ENCODE measurements at places on chromosomes 7 and 10.

DNA sequence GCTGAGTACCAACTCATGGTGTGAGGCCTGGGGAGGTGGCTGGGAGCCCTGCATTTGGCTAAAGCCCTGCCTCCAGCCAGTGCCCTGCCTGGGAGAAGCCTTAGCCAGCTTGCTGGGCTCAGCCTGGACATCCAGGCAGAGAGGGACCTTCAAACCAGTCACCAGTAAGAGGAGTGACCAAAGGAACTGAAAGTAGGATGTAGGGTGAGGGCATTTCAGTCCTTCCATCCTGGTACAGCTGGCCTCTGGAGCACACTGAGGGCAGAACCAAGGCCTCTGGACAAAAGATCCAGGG lies 124.8 kb downstream of the ADCY1 start:
- no peak for DNase-seq

- DNase-seq, result no peak
Observed at GRCh38 chr7:69967689-69968450, 369.6 kb downstream of the AUTS2 start.

GRCh38 chr7:111183321-111183720 lies 92.4 kb downstream of the LRRN3 start:
- DNase-seq, result no peak

- no peak for DNase-seq
Observed at GRCh38 chr10:55311848-55312635, 511.0 kb upstream of the PCDH15 start.

GRCh38 chr10:70253878-70254765 lies 20.9 kb upstream of the PPA1 start:
- no peak for DNase-seq

GRCh38 chr7:8172372-8173354 lies 89.3 kb downstream of the ICA1 start:
- no peak for DNase-seq

GRCh38 chr10:104333032-104333727 lies 5.1 kb downstream of the ITPRIP start:
- DNase-seq, result no peak

- DNase-seq, result no peak
Observed at GRCh38 chr7:50330254-50330653, 25.7 kb downstream of the IKZF1 start.

DNA sequence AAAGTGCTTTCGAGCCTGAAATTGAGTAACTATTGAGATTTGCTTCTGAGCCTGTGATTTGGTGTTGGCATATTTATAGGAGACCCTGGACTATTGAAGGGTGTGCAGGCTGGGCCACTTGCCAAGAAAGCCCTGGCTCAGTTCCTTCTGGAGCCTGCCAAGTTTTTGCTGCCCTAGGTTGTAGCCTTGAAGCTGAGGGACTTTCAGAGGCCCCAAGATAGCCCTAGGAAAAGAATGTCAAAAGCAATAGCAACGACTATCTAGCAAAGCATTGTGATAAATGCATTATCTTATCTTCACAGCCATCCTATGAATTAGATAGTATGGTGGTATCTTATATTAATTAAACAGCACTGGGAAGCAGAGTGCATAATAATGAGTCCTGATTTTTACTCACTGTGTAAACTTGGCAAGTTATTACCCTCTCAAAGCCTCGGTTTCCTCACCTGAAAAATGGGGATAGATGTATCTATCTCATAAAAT lies 473.7 kb upstream of the PODXL start:
- no peak for DNase-seq

- DNase-seq, result no peak
Observed at GRCh38 chr7:70920876-70921275, 211.1 kb upstream of the GALNT17 start.

DNA sequence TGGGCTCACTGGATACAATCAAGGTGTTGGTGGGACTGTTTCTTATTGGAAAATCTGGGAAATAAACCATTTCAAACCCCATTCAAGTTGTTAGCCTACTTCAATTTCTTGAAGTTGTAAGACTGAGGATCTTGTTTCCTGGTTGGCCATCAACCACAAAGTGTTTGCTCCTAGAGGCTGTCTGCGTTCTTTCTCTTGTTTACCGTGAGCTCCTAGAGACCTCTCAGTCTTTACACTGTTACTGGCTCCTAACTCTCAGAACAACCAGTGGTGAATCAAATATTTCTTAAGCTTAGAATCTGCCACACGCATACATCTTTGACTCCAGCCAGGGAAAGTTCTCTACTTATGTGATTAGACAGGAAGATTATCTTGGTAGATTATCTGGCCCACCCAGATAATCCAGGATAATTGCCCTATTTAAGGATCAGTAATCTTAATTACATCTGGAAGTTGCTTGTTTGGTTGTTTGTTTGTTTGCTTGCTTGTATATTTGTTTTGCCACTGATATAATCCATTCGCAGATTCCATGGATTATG lies 798.7 kb downstream of the IPMK start:
- DNase-seq, result no peak

- DNase-seq, result no peak
Observed at GRCh38 chr7:84746353-84746752, 440.5 kb downstream of the SEMA3D start.

- no peak for DNase-seq
Observed at GRCh38 chr7:74365322-74366022, 76.3 kb downstream of the CLIP2 start.

GRCh38 chr7:117818232-117818631 lies 55.0 kb downstream of the CTTNBP2 start:
- no peak for DNase-seq

DNA sequence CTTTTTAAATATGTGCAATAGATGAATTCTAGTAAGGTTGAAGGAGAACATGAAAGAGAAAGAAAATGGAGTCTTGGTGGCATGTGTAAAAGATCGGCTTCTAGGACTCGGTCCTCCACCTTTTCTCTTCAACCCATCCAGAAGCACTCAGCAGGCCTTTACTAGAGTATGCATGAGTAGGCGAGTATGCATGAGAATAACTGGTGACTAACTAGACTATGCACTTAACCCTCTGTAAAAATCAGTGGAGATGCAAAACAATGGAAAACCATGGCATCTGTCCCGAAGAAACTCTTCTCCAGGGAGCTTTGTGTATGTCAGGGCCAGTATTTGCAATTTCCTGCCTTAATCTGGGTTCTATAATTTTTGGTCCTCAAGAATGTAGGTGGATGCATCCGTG lies 40.0 kb upstream of the GRB10 start:
- DNase-seq, result no peak

GRCh38 chr7:81079746-81080145 lies 160.9 kb upstream of the SEMA3C start:
- no peak for DNase-seq

DNA sequence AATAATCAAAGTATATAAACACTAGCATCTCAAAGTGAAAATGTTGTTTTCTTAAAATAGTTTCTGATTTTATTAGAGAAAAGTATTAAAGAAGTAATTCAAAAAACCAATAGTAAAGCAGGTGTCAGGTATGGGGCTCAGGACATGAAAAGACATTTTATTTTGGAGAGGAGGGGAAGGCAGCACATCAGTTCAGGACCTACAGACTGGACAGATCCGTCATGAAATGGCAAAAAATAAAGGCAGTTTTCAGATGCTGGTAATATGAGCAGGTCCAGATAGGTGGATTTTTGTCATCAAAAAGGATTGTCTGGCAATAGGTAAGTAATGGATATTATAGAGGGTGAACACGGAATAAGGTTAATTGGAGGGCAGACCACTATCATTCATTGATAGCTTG lies 49.0 kb downstream of the GRM3 start:
- no peak for DNase-seq

DNA sequence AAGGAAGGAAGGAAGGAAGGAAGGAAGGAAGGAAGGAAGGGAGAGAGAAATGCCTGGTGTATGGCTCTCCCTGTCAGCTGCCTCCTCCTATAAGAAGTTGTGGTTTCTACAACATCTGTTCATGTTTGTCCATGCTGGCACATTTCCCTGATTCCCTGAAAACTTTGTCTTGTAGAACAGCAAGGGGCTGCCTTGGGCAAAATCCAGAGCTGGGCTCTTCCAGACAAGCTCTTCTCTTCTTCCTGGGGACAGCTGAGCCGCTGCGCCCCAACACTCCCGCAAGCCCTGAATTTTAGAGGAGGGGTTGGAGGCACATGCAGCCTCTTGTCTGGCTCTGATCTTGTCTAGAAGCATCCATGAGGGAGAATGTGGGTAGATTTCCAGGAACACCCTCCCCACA lies 282.0 kb upstream of the ADARB2 start:
- no peak for DNase-seq

DNA sequence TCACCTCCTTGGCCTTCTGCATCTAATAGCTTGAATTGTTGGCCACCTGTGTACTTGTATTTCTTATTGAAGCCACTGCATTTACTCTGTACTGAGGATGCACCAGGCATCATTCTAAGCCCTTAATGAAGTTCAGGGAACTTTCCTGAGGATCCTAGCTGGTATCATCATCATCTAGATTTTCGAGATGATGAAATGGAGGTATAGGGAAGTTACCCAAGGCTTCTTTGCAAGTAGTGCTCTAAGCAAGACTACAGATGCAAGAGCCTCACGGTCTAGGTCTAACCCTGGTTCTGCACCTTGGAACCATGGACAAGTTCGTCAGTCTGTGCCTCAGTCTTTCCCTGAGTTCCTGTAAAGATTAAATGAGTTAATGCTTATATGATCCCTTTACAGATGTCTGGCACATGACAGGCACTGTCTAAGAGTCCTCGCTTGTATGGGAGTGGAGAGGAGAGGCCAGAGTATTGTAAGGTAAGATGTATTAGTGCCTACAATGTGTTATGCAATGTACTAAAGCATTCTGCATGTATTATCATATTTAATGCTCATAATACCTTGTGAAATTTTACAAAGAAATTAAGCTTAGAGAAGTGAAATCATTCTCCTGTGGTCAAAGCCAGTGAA lies 145.1 kb downstream of the KCNMA1 start:
- no peak for DNase-seq

DNA sequence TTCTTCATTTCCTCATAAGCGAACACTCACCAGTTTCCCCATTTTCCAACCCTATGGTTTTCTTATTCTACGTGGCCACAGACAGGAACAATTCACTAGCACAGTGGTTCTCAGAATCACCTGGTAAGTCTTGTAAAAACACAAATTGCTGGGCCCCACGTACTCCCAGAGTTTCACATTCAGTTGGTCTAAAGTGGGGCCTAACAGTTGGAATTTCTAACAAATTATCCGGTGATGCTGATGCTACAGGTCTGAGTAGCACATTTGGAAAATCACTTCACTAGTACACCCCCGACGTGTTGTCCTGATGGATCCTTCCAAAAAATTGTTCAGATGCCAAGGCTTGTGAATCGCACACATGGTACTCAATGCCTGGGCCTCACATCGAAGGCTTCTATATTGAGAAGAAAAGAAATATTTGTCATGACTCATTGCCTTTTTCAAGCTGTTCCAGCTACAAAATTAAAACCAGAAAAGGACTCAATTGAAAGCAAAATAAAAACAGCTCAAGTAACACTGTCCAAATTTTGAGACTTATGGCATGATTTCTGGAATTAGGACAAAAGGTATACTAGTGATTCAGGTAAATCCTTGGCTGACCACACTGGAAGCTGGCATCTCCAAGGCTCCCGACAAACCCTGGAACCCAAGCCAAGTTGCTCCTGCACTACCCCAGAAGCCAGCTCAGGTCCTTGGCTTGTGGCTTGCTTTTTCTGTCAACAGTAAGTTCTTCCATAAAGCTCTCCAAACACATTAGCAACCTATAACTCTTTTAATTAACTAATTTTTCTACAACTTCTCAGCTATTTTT lies 12.9 kb upstream of the VIM start:
- DNase-seq, result no peak

DNA sequence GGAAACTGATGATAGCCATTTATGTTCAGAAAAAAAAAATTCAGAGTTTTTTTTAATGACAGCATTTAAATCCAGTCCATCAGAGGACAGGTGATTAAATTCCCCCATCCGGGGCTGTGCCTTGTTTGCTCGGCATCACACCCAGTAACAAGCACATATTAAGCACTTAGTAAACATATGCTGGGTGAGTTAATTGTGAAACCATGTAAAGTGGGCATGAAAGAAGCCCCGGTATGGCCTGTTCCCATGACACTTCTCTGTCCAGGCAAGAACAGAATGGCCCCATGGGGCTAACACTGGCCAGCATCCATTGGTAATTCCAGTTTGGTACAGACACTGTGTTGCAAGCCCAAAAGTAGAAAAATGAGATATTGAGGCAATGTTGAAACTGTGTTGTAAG lies 220.8 kb upstream of the RNF32 start:
- no peak for DNase-seq

DNA sequence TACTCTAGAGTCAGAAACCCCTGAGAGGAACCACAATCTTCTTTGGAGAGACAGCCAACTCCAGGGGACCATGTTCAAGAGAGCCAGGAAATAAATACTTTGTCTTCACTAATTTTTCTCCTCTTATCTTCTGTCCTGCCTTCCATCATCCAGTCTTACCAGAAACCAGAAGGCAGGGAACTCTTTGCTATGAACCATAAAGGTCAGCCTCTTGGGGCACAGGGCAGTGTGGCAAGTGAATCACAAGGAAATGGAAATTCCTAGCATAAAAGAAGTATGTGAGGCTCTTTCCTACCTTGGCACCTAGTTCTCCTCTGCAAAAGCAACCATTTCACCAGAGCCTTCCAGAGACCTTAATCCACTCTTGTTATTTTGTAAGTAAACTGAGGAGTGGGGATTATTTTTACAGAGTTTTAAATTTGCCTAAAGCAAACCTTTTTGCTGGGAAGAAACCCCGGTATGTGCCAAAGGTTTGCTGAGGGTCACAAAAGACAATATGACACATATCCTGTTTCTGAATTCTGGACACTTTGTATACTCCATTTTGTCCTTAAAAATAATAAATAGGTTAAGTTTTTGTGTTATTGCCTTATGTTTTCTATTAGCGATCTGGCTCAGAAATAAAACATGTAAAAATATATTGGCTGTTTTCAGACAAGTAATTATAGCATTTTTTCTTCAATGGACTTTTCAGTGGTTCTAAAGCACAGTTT lies 87.1 kb downstream of the ADAM22 start:
- DNase-seq, result no peak

- DNase-seq, result no peak
Observed at GRCh38 chr10:78768876-78769275, 299.9 kb upstream of the ZMIZ1 start.

DNA sequence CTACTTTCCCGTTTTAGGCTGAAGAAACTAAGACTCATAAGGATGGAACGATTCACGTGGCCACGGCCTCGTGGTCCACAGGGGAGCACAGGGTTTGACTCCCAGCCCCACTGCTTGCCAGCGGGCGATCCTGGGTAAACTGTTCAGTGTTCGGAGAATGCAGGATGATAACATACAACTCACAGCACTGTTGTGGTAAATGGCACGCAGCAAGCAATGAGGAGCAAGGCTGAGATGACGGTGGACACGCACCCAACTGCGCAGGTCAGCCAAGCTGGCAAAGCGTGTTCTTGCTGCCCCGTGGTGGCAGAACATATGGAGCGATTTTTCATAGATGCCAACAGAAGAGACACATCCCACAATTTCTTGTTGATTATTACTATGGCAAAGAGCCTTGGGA lies 272.7 kb downstream of the DNAJB6 start:
- no peak for DNase-seq

GRCh38 chr10:87054373-87055295 lies 34.5 kb downstream of the FAM25A start:
- no peak for DNase-seq
